ENCODE measurements at places on chromosomes 16 and 17.

DNA sequence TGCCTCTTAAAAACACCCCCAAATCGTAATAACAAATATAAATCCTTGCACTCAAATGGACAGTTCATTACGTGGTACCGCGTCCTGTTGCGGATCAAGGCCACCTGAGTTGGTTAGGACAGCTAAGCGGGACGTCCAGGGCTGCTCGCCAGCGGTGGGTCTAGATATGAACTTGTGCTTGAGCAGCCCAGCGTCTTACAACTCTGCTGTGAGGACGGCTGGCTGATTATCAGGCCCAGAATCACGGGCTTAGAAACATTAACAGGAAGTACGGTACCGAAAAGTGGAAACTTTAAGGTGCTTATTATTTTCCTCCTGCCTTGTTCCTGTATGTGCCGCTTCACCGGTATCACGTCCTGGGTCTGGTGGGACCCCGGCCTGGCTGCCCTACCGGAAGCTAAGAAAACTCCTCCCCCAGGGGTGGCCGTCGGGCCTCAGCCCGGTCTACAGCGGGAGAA lies 832 bp upstream of the SRRM2 start:
- DNase-seq = no peak

GRCh38 chr17:51636291-51636690 lies 375.9 kb downstream of the UTP18 start:
- no peak for DNase-seq

DNA sequence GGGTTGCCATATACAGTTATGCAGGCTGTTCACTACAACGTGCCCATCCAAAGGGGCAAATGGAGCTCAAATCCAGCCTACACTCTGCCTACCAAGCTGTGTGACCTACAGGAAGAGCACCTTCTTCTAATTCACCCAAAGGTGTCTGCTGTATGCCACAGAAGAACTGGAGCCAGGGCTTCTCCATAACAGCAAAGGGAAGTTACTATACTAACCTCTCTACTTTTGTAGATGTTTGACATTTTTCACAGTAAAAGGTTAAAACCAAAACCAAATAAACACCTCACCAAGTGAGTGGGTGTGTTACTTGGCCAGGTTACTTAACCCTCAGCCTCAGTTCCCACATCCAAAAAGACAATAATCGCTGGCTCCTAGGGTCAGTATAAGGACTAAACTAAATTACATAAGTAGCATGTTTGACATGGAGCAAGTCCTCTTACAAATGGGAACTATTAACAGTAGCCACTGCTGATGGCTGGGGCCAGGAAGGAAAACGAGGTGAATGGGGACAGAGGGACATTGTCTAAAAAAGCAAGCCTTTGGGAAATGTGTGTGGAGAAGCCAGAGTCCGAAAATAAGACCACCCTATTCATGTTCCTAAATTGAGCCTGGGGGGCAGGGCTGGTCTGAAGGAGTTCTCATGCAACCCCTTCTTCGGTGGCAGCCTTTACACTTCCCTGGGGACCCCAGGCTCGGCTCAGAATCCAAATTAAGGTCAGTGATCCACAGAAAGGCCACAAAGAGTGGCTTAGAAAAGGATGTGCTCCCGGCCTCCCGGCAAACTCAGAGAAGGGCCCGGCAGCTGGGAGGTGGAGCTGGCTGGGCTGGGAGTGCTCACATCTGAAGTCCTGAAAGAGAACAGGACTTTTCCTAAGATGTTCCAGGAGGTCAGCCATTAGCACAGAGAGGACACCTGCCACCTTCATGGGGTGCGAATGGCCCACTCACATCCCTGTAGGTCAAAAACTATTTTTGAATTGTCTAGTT lies 13.5 kb downstream of the CUEDC1 start:
- DNase-seq = no peak

GRCh38 chr17:42853004-42853403 lies 2.0 kb downstream of the AOC3 start:
- no peak for DNase-seq

- DNase-seq = no peak
Observed at GRCh38 chr17:42130310-42130936, 7.8 kb downstream of the HSPB9 start.

GRCh38 chr16:49811644-49812334 lies 44.1 kb downstream of the ZNF423 start:
- DNase-seq = no peak

- no peak for DNase-seq
Observed at GRCh38 chr16:24728891-24729242, 584 bp upstream of the TNRC6A start.

DNA sequence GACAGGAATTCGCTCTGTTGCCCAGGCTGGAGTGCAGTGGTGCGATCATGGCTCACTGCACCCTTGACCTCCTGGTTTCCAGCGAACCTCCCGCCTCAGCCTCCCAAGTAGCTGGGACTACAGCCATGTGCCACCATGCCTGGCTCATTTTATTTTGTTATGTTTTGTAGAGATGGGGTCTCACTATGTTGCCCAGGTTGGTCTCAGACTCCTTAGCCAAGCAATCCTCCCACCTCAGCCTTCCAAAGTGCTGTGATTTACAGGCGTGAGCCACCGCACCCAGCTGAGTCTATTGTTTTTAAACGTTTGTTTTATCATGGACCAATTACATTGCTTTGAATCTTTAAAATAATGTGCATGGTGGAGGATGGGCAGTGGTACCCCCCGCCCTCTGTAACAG lies 28.9 kb downstream of the COTL1 start:
- no peak for DNase-seq

DNA sequence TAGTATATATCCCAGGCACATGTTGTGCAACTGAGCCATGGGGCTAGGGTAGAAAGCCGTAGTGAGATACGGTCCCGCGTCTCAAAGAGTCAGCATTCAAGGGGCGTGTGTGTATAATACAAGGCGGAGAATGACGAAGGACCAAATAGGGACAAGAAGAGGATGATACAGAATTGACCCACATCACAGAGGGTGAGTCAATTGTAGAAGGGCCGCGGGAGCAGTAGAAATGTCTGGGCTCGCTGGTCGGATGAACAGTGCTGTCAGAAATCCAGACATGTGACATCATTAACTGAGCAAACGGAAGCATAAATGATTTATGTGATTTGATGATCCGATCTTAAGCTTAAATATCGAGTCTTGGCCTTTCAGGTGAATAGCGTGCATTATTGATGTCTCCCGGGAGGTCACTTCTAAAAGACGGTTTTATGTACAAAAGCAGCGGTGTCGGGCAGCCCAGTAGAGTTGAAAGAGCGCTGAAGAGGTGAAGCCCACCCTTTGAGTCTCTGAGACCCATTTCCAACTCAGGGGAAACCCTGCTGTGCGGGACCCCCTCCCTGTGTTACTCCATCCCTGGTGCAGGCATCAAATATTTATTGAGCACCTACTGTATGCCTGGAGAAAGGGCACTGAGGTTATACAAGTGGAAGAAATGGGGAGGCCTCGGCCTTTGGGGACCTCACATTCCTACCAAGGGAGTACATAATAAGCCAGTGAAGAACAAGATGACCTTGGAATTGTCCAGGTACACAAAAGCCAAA lies 45.1 kb downstream of the ATP2C2 start:
- no peak for DNase-seq

DNA sequence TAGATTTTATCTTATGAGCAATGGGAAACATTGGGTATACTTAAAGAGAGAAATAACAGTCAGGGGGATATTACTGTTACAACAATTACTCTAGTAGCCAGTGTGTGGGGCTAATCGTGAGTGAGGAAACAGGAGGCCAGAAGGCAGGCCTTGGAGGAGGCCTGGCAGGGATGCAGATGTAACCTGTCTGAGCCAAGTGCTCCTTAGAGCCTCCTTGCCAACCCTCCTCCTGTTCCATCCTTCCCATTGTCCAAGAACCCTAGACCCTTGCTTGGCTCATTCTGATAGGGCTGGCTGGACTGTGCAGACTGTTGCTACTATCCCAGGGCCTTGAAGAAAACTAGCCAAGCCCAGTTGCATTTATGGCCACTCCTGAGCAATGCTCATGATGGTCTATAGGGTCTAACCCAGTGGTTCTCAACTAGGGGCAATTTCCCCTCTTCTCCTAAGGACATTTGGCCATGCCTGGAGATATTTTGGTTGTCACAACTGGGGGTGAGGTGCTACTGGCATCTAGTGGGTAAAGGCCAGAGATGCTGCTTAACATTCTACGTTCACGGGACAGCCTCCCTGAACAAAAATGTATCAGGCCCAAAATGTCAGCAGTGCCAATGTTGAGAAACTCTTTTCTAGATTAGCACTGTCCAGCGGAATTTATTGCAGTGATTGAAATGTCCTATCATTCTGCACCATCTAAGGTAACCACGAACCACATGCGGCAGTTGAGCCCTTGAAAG lies 24.4 kb upstream of the WSCD1 start:
- no peak for DNase-seq

GRCh38 chr17:36123431-36123830 lies 19.8 kb downstream of the CCL4 start:
- no peak for DNase-seq

DNA sequence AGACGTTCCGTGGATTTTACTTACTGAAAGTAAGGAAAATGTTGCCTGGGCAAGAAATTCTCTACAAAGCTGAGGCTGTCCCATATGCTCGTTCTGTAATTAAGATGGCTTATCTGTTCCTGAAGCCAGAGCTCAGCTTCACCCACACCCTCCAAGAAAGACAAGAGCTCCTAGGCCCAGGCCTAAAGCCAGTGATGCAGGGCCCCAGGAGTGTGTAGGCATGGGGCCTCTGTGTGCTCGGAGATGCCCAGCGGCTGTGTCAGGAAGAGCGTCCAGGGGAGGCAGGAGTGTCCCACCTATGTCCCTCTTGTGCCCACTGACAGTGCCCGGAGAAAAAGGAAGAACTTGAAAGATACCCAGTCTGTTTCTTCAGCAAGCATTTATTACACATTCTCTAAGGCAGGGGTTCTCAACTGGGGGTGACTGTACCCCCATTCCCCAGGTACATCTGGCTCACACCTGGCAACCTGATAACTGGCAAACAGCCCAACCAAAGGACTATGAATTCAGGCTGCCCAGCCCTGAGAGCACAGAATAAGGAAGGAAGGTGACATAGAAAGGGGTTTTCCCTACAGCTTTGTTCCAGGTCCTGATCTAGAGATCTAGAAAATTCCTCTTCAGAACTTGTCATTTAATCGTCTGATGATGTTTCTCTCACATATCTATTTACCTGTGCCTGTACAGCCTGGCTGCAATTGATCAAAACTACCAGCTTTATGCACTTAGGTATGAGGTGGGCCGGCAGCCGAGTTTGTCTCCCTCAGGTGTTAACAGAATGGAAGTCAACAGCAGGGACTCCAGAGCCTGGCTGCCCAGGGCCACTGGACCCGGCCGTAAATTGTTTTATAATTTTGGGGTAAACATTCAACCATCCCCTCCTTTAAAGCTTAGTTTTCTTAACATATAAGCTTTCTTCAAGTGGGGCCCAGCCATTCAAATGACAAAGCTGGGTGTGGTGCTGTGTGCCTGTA lies 12.0 kb downstream of the SNN start:
- no peak for DNase-seq

- DNase-seq = no peak
Observed at GRCh38 chr16:69918241-69918640, 32.9 kb upstream of the CLEC18A start.

- no peak for DNase-seq
Observed at GRCh38 chr16:35631261-35631945, 2172.0 kb downstream of the TP53TG3F start.

- no peak for DNase-seq
Observed at GRCh38 chr16:66229651-66230050, 136.8 kb upstream of the CDH5 start.

- DNase-seq = no peak
Observed at GRCh38 chr16:84982434-84982833, 28.9 kb downstream of the ZDHHC7 start.

DNA sequence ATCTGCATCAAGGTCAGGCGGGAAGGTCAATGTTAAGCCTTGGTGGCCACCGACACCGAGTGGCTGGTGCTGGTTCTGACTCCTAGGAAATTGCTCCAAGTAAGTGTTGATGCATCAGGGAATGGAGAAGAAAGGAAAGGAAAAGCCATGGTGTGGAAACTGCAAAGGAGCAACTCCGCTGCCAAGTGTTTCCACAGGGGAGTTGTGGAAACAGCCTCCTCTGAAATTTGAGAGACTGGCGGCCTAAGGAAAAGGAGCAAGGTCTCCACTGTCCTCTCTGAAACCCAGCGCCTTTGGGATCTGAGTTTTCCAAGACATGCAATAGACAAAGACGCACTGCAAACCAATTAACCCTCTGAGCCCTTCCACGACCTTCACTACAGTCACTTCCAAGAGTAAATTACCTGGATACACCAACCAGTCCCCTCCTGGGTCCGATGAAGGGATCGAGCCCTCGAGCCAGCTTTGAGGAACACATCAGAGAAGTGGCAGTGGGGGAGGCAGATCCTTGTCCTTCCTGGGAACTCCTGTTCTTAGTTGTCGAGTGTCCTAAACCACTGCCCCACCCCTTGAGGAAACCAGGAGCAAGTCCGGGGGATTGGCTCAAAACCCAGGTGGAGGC lies 51.1 kb downstream of the SRL start:
- DNase-seq = no peak

- DNase-seq = no peak
Observed at GRCh38 chr17:70871180-70871818, 702.0 kb downstream of the KCNJ2 start.

DNA sequence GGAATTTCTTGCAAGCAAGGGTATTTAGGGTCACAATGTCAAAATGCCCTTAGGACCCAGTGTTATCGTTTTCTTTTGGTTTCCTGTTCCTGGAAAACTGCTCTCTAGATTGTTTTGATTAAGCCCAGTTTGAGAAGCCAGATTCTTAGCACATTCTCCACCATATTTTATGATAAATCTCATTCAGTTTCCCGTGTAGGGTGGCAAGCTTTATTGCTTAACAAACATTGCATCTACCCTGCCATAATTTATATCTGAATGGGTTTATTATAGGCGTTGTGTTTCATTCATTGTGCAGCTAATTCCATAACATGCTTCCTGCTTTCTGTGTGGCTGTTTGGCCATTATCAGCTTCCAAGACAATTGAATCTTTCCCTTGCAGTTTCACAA lies 389.1 kb upstream of the DYNLRB2 start:
- DNase-seq = no peak

DNA sequence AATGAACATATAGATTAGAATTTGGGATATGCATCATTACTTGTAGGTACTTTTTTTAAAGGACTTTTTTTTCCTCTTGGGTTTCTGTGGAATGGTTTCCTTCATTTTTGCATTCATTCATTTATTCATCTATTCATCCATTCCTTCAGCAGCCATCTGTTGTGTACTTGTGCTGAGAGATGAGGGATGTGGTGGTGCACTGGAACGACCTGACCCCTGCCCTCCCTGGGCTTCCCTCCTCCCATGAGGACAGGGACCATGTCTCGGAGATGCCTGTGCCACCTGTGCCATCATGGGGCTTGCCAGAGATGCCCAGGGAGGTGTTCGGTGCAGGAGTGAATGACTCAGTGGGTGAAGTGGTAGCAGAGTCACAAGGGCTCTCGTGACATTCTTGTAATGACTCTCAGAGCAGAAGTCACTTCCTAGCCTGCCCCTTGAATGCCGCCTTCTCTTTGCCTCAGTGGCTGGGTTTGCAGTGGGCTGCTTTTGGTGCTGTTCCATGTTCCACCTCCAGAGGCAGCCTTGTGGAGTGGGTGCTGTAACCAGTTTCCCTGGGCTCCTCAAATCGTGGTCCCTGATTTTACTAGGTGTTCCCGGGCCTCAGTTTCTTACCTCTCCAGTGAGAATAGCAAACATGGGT lies 43.9 kb downstream of the CLEC16A start:
- DNase-seq = no peak

GRCh38 chr17:68954146-68954896 lies 871 bp downstream of the ABCA8 start:
- peak; percentile 34 for DNase-seq

GRCh38 chr16:27320261-27321012 lies 6.7 kb downstream of the IL4R start:
- no peak for DNase-seq

All from AG04449 (cell line).